ENCODE measurements at places on chromosomes 11 and 22. TPM values are rescaled to one million over a fixed set of nuclear protein-coding genes. Genes with fewer than 3 reads are reported as not detected.
A peak's percentile ranks its signal among the peaks of the same experiment; 100 is the strongest.

- no peak for DNase-seq
- H3K4me1 ChIP-seq, result no peaks in the 10 kb centered on the region
- peaks cover 9% of the 10 kb centered on the region for H3K27me3 ChIP-seq
- no peak overlapping the region for H3K27ac ChIP-seq
- H3K36me3 ChIP-seq, result no peaks in the 10 kb centered on the region
Measured at GRCh38 chr11:116055064-116055463, 550.8 kb upstream of the CADM1 start.

GRCh38 chr11:3823303-3823702 is 14.9 kb downstream of the PGAP2 start:
- DNase-seq, result no peak
- peaks cover 33% of the 10 kb centered on the region for H3K36me3 ChIP-seq
- no peaks in the 10 kb centered on the region for H3K4me1 ChIP-seq
- no peak overlapping the region for H3K27ac ChIP-seq
- no peaks in the 10 kb centered on the region for H3K27me3 ChIP-seq

DNA sequence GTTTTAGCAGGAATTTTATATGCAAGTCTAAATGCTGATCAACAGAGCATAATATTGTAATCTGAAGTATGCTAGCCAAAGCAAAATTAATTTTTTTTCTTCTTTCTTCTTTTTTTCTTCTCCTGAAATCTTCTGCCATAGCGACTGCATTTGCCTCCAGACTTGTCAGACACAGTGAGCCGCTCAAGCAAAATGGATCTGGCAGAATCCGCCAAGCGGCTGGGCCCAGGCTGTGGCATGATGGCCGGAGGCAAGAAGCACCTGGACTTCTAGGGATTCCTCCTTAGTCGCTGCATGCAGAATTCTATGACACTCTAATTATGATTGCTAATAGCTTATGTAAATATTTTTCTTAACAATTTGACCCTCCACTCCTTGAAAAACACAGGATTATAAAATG is 27.9 kb downstream of the PAX6 start:
- H3K4me1 ChIP-seq, result no peaks in the 10 kb centered on the region
- H3K27ac ChIP-seq, result no peak overlapping the region
- H3K4me3 ChIP-seq, result no peak overlapping the region
- no peaks in the 10 kb centered on the region for H3K27me3 ChIP-seq
- no peak for DNase-seq

DNA sequence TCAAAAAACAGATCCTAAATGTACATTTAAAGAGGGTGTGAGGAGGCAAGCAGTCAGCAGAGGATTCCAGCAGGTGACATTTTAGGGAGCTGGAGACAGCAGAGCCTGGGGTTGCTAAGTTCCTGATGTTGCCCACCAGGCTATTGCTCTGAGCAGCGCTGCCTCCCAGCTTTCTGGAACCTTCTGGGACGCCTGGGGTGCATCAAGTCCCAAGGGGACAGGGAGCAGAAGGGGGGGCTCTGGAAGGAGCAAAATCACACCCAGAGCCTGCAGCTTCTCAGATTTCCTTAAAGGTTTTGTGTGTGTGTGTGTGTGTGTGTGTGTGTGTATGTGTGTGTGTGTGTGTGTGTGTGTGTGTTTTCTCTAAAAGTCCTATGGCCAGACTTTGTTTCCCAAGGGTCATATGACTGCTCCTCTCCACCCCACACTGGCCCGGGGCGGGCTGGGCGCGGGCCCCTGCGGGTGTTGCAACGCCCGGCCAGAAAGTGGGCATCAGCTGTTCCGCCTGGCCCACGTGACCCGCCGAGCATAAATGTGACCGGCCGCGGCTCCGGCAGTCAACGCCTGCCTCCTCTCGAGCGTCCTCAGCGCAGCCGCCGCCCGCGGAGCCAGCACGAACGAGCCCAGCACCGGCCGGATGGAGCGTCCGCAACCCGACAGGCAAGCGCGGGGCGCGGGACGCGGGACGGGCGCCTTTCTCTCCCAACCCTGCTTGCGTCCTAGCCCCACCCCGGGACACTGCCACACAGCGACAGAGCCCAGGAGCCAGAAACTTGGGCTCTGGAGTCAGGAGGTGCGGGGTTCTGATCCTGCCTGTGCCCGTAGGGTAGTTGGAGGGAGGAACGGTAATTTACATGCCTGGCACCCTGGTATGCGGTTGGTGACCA is at the start of gene HMOX1:
HMOX1 (plus strand) TSS at position 560 of the 887 bp plus-strand sequence; CDS start at position 638, 78 bp downstream.
- DNase-seq, result peak; percentile 95
- H3K4me3 ChIP-seq, result peak within 1 kb of the TSS; percentile 56
- H3K27me3 ChIP-seq, result no peaks in the 10 kb centered on the region
- peaks cover 57% of the 10 kb centered on the region for H3K4me1 ChIP-seq
- H3K36me3 ChIP-seq, result no peaks in the 10 kb centered on the region

The SLC25A1 gene
- 1.2 TPM for total RNA-seq

DNA sequence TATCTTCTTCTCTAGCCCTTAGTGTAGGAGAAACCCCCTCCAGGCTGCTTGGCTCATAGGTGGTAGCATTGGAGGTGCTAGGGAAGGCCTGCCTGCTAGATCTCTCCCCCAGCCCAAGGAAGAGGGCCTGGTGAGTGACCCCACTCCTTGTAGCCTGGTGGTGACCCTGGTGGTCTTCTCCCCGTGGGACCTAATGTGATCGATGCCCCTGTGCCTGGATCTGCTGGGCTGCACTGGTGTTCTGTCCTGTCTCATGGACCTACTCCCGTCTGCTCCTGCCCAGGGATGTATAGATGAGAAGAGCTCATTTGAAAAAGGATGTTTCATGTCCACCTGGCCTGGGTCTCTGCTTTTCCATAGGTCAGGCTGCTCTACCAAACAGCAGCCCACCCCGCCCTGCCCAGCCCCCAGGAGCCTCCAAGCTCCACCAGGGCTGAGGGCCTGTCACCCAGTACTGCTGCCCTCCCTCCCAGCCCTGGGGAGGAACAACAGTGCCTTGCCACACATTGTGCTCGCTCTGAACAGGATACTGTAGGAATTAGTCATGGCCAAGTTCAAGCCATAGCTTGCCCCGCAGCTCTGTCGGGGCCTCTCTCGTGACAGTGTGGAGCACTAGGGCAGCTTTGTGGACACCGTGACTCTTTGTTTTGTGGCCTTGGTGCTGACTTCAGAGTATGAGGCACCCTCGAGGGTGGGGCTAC is 19.7 kb downstream of the SLC37A2 start:
- DNase-seq, result no peak
- H3K27me3 ChIP-seq, result peaks cover 27% of the 10 kb centered on the region
- no peak overlapping the region for H3K27ac ChIP-seq
- no peaks in the 10 kb centered on the region for H3K4me1 ChIP-seq
- H3K4me3 ChIP-seq, result no peak overlapping the region

The CBX7 gene
- 84.6 TPM for total RNA-seq

DNA sequence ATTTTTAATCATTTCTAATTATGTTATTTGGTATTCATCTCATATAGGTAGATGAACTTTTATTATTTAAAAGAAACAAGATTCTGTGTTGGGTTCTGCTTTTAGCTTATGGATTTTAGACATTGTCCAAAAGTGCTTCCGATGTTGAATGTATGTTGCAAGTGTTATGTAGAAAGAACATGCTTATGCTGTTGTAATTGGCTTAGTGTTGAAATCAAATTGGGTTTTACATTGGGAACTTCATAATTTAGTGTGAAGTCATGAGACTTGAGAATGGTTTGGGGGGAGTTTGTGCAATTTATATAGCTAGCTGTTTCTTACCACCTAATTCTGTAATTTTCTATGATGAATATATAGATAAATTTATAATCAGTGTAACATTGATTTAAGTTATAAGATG is 3.6 kb downstream of the MTMR3 start:
- H3K36me3 ChIP-seq, result no peaks in the 10 kb centered on the region
- H3K27ac ChIP-seq, result no peak overlapping the region
- no peak overlapping the region for H3K4me3 ChIP-seq

The TRPM5 gene
- total RNA-seq, result 0.45 TPM

GRCh38 chr22:46127556-46127955 is 22.8 kb upstream of the PPARA start:
- peaks cover 3% of the 10 kb centered on the region for H3K4me1 ChIP-seq
- no peaks in the 10 kb centered on the region for H3K27me3 ChIP-seq
- H3K27ac ChIP-seq, result no peak overlapping the region

- no peaks in the 10 kb centered on the region for H3K27me3 ChIP-seq
- peaks cover 15% of the 10 kb centered on the region for H3K4me1 ChIP-seq
- H3K4me3 ChIP-seq, result no peak overlapping the region
- H3K36me3 ChIP-seq, result no peaks in the 10 kb centered on the region
- no peak for DNase-seq
- H3K27ac ChIP-seq, result no peak overlapping the region
Measured at GRCh38 chr22:45922661-45923060, 54.3 kb downstream of the WNT7B start.

The CASP1 gene
- 9.9 TPM for total RNA-seq

The APOL1 gene
- 87.5 TPM for total RNA-seq

The PRSS23 gene
- 72.9 TPM for total RNA-seq

The L3MBTL2 gene
- 3.2 TPM for total RNA-seq

DNA sequence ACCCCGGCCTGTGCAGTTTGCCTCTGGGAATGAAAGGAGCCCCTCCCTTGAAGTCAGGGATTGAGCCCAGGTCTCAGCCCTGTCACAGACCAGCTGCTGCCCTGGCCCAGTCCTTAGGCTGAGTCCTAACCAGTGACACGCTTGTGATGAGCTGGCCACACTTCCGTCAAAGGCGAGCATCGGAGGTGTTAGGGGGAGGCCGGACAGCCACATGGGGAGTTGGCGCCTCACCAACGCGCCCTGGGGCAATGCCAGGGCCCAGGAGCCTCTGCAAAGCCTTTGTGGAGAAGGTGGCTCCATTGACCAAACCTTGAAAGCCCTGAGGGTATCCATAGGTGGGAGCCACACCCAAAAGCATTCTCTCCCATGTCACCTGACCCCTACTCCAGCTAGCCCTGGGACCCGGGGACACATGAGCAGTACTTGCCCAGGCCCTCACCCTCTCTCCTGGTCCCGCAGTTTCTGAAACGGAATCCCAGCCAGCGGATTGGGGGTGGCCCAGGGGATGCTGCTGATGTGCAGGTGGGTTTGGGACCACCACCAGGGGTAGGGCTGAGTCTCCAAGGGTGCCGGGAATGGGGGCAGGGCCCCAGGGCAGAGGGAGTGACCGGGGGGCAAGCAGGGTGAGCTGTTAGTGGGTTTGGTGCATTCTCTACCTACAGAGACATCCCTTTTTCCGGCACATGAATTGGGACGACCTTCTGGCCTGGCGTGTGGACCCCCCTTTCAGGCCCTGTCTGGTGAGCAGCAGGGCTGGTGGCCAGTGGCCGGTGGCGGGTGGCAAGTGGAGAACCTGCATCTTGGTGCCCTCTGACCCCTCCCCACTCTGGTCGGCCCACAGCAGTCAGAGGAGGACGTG is 3.7 kb downstream of the PTPRCAP start:
- H3K4me3 ChIP-seq, result no peak overlapping the region
- H3K36me3 ChIP-seq, result peaks cover 85% of the 10 kb centered on the region
- no peak overlapping the region for H3K27ac ChIP-seq
- DNase-seq, result no peak

GRCh38 chr11:125756050-125756449 is 10.0 kb downstream of the PATE1 start:
- H3K4me1 ChIP-seq, result no peaks in the 10 kb centered on the region
- H3K4me3 ChIP-seq, result no peak overlapping the region
- H3K36me3 ChIP-seq, result no peaks in the 10 kb centered on the region
- no peaks in the 10 kb centered on the region for H3K27me3 ChIP-seq

The TUBA8 gene
- total RNA-seq, result not detected

DNA sequence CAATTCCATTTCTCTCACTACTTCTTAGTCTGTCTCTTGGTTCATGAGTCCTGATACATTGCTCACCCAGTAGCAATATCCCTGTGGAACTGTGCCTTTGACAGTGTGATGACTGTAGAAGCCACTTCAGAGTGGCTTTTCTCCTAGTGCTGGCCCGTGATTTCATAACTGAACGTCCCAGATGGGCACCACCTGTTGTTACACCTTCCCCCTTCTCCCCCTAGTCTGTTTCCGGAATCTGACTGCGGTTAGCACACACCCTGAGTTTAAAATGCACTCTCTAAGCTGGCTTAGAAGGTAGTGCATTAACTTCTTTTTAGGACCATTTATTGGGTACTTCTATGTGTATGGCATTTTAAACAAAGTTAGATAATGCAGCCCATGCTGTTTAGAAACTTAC is 83.0 kb downstream of the ALX4 start:
- H3K4me3 ChIP-seq, result no peak overlapping the region
- no peak overlapping the region for H3K27ac ChIP-seq
- H3K36me3 ChIP-seq, result no peaks in the 10 kb centered on the region
- no peak for DNase-seq
- no peaks in the 10 kb centered on the region for H3K4me1 ChIP-seq

DNA sequence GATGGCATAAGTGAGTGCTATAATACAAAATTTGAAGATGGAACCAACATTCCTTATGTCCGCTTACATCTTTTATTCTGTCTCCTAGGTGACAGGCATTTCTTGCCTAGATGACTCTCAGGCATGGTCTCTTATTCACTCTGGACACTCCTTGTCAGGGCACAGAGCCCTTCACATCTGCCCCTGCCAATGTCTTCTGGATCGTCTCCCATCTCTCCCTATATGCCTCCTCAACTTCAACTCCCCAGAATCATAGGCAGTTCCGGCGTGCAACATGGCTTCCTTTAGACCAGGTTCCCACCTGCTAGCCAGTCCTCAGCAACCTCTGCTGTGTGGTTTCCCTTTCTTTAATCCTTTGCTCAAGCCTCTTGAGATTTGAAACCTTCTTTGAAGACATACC is 300.9 kb downstream of the TENM4 start:
- no peaks in the 10 kb centered on the region for H3K27me3 ChIP-seq
- H3K4me3 ChIP-seq, result no peak overlapping the region
- DNase-seq, result no peak
- no peaks in the 10 kb centered on the region for H3K36me3 ChIP-seq
- no peak overlapping the region for H3K27ac ChIP-seq

- no peak overlapping the region for H3K27ac ChIP-seq
- H3K4me1 ChIP-seq, result no peaks in the 10 kb centered on the region
- no peak for DNase-seq
- H3K27me3 ChIP-seq, result no peaks in the 10 kb centered on the region
Measured at GRCh38 chr11:70596091-70596490, 197.8 kb downstream of the CTTN start.

The CADM1 gene
- total RNA-seq, result 12.1 TPM

DNA sequence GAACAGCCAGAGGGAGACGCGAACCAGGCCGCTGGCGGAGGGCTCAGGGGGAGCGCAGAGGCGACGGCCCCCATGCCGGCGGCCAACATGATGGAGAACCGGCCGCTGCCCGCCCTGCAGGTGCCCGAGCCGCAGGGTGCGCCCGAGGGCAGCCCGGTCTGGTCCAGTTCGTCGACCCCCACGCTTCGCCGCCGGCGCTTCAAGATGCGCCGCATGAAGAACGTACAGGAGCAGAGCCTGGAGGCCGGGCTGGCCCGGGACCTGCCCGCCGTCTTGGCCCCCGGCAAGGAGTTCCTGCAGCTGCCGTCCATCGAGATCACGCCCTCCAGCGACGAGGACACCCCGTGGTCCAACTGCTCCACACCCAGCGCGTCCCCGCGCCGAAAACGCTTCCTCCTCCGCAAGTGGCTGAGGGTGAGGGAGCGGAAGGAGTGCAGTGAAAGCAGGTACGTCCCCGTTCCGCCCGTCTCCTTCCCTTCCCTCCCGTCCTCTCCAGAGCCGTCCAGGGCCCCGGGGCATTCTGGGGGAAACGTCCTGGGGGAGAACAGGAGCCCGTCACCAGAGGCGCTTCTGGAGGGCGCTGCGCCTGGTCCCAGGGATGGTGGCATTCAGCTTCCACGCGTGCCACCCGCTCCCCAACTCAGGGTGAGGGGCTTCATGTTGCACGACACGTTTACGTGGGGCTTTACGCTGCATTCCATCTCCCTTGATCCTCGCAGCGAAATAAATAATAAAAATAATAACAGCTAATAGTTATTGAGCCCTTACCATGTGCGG is 840 bp downstream of the GRAMD1B start:
- peak overlapping the region; percentile 50 for H3K4me3 ChIP-seq
- peak; percentile 52 for DNase-seq
- peaks cover 12% of the 10 kb centered on the region for H3K4me1 ChIP-seq

GRCh38 chr11:100663583-100663982 is 23.5 kb upstream of the ARHGAP42 start:
- DNase-seq, result no peak
- no peak overlapping the region for H3K4me3 ChIP-seq
- H3K4me1 ChIP-seq, result no peaks in the 10 kb centered on the region
- no peaks in the 10 kb centered on the region for H3K36me3 ChIP-seq
- no peak overlapping the region for H3K27ac ChIP-seq
